Activated naive CD4-positive, alpha-beta T cell treated with anti-CD3 and anti-CD28 coated beads for 36 hours (primary cell): ENCODE measurements at places on chromosomes 1 and 21.

GRCh38 chr1:26743426-26744059 lies 44.2 kb upstream of the PIGV start:
- DNase-seq = no peak

DNA sequence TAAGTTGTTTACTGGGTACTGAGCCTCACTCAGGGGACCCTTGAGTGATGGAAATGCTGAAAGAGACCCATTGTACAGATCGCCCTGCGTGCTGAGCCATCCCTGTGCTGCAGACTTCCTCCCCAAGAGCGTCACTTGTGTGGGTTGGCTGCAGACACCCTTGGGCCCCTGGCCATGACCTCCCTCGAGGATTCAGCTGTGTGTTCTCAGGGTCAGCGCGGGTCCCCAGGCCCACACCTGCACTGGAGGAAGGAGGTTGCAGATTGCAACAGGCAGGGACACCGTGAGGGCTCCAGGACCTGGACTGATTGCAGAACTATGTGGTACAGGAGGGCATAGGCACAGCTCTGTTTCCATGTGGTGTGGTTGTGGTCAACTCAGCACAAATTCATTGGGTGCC lies 4.4 kb downstream of the SNAP47 start:
- DNase-seq = no peak

DNA sequence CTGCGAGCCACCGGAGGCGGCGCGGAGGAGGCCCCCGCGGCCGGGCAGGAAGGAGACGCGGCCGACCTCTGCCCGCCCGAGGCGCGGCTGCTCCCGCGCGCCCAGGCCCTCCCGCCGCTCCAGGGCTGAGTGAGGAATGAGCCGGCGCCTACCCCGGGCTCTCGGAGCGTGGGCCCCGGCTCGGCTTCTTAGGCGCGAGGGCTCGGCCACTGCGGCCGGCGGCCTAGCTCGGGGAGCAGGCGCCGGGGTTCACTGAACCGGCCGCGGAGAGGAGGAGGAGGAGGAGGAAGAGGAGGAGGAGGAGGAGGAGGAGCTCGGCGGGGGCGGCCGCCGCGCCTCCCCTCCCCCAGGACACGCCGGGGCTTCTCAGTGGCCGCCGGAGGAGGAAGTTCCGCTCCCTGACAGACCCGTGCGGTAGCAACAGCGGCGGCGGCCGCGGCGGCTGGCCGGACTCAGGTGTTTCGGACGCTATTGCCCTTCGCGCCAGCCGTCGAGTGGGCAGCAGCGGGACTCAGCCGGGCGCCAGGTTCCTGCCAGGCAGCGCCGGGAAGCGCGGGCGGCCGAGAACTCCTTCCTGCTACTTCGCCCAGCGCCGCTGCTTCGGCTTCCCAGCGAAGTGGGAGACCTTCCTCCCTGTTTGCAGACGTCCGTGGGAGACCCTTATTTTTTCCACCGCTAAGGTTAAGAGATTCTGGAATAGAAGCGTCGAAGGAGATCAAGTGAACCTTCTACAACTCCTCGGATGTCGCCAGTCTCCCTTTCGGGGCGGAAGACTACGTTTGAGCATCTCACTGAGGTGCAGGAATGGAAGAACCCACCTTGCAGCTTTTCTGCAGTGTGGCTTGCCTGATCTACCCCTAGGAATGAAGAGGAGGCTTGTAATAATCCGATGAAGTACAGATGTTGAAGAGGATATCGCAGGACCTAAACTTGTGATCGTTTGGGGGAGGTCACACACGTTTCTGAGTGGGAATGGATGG lies at the start of gene MAN1A2:
TSS of gene MAN1A2 (plus strand) at position 404 of the 980 bp plus-strand sequence. CDS start 735 bp downstream, outside the sequence.
- peak; percentile 76 for DNase-seq

DNA sequence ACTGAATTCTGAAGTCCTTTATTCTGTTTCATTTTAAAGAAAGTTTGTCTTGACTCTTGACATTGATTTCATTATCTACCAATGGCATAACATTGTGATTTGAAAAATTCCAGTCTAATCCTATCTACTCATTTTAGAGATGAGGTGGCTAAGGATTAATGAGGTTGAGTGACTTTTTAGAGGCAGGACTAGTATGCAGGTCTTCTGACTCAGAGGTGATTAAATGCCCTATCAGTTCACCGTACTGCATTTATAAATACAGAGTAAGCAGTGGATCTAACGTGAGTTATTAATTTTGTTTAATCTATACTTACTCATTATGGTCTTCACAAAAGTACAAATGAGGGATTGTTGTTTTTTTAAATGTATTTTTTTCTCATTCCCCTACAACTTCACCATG lies 277.6 kb downstream of the PTBP2 start:
- no peak for DNase-seq

GRCh38 chr1:32817815-32818786 lies 648 bp downstream of the S100PBP start:
- DNase-seq = peak; percentile 48

DNA sequence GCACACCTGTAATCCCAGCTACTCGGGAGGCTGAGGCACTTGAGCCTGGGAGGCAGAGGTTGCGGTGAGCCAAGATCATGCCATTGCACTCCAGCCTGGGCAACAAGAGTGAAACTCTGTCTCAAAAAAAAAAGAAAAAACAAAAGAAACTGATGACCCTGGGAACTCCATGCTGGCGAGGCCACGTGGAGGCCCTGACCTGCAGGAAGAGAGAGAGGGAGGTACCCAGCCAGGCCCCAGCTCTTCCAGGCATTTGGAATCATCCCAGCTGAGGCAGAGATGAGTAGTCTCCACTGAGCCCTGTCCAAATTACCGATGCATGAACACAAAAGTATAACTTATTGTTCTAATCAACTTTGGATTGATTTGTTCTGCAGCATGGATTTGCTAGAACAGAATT lies 132.0 kb upstream of the ZBTB40 start:
- DNase-seq = no peak

DNA sequence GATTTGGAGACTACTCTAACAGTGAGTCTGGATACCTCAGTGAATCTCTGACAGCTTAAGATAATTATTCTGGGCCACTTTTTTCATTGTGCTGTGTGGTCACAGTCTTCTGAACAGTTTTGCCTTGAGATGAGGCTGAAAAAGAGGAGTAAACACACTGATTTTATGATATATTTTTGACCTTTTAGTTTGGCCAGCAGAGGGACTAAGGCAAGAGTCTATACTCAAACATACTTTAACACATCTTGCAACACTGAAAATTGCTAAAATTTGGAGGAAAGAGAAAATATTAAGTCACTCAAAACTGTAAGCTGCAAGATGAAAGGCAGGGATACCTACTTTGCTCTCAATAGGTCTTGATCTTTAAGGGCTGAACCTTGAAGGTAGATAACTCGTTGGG lies 182.7 kb downstream of the KCNT2 start:
- no peak for DNase-seq

GRCh38 chr21:36615274-36615964 lies 83.5 kb upstream of the SIM2 start:
- no peak for DNase-seq

DNA sequence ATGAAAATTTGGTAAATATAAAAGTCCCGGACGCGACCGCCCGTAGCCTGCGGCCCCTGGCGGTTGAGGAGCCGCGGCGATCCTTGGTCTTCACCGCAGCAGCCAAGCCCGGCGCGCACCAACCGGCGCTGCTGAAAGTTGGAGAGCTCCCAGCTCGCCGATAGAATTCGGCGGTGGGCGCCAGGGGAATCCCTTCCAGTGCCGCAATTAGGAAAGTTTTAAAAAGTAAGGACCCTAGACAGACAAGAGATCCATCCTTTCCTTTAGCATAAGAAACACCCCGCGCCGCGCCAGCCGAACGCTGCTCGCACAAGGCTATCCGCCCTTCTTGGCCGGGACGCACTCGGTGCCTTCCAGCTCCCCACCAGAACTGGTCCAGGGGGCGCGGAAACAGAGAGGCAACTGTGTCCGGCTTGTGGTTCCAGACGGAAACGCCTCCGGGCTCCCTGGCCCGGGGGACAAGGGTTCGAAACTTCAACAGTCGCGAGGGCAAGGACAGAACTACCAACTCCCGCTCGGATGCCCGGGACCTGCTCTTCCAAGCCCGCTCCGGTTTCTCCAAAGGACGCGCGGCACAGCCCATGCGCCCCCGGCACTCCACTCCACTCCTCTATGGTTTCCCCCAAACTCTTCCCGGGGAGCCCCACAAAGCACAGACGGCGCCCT lies 1.7 kb downstream of the FAM78B start:
- DNase-seq = peak; percentile 25

- no peak for DNase-seq
Measured at GRCh38 chr1:9763914-9764313, 59.9 kb downstream of the CLSTN1 start.

DNA sequence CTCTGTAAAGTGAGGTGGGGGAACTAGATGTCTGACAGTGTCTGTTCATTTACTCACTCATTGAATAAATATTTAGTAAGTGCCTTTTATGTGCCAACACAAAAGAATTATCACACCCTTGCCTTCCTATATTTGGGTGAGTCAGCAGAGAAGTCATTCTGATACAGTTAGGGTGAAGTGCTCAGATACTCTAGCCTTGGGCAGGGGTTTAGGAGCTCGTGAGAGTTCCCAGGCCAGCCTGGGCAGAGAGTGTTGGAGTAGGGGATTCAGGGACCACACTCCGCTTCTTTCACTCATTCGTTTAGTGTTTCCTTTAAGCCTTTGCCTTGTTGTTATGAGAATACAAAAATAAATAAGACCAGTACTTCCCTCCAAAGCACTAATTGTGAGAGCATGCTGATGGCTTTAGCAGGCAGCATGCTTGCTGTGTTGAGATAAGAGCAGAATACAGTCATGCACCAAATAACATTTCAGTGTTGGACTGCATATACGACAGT lies 83.9 kb downstream of the DYRK1A start:
- peak; percentile 15 for DNase-seq
